ENCODE measurements at places on chromosomes 12 and 14.

- DNase-seq, result no peak
These were observed 240.0 kb downstream of the DIO2 start for GRCh38 chr14:79971330-79971729.

DNA sequence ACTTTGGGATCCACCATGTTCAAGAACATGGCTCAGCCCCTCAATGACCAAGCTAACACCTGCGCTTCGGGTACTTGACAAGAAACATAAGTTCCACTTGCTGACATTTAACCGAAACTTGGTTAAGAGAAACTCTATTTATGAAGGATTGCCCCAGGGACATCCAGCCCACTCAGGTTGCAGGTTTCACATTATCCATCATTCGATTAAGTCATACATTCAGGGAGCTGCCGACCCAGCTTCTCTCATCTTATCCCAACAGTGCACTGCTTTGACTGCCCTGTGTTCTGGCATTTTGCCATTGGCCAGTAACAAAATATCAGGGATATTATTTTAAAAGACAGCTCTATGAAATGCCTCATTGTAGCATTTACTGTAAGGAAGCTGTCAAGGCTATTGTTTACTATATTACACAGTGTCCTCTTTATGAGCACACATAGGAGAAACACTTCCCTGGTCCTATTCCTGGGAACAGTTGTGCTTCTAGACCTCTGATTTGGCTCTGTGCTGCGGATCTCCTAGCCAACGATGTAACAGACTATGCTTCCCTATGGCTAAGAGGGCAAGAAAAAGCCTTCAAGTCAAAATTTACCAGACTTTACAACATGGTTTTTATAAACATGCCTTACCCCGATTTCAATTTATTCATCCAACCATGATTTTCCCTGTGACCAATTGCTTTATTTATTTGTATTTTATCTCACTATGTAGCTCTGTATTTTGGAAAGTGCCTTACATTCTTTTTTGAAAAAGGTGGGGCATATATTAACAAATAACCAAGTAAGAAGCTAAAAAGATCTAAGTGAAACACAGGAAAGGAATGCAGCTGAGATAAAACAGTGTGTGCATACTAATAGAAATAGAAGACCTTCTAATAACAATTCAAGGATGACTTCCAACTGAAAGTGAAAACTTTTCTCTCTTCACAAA lies 109.3 kb downstream of the ITPR2 start:
- no peak for DNase-seq

DNA sequence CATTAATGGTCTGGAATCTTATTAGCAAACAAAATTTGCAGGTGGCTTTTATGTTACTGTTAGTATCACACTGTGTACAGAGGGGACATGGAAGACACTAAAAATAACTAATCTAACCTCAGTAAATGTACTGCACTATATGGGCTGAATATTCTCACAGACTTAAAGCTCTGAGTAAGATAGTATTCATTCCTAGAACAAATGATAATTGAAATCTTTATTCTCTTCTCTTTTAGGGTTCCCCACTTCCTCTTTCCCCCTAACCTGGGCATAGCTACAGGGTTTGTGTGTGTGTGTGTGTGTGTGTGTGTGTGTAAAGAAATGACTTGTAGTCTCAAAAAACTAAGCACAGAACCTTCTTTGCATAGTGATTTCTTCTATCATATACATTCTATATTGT lies 21.4 kb upstream of the HECTD1 start:
- DNase-seq, result no peak

DNA sequence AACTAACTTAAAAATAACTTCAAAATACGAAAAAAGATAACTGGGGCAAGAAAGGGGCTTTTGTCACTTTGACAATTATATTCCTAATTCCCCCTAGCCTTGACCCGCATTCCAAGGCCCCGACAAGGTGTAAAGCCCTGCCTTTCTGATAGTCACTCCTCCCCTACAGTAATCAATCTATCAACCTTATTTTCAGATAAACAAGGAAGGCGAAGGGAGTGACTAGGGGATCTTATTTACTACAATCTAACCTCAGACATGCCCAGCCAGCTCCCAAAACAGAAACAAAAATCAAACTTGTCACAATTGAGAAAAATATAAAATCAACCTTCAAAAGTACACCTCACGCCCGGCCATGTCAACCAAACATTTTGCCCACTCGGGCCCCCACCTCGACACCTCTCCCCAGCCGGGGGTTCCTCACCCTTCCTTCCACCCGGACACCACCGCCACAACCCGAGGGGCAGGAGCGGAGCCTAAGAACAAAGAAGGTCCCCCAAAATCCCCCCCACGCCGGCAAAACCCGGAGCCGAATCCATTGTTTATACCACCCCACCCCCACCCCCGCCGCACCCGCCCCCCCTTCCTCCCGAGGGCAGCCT lies 562 bp downstream of the ZFYVE1 start:
- DNase-seq, result no peak

DNA sequence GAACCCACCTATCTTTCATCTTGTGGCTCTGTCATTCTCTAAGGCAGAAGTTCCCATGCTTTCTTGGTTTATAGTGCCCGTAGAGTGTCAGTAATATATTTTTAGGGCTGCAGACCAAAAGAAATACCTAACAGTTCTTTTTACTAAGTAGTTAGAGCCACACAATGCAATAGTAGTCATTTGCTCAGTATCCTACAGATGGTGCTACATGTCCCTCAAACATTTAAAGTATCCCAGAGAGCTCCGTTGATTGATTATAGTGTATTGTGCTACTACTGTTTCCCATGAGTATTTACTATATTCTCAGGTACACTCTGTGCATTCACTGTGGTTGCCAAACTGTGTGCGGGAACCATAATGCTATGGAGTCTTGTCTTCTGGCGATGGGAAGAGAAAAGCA lies 4.7 kb upstream of the PLBD1 start:
- DNase-seq, result no peak

- no peak for DNase-seq
These were observed 17.4 kb upstream of the SERPINA6 start for GRCh38 chr14:94340533-94340932.

DNA sequence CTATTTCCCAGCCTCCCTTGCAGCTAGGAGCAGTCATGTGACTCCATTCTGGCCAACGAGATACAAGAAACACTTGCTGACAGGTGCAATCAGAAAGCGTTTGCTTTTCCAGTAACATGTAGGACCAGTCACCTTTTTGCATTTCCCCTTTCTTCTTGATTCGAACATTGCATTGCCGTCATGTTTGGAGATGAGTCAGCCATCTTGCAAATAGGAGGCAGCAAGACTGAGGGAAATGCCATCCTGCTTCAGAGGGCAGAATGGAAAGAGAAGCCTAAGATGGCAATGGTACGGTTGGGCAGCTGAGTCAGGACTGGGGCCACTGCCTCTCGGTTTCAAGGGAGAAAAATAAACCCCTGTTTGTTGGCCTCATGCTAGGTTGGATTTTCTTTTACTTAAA lies 34.5 kb upstream of the GPR132 start:
- DNase-seq, result no peak

DNA sequence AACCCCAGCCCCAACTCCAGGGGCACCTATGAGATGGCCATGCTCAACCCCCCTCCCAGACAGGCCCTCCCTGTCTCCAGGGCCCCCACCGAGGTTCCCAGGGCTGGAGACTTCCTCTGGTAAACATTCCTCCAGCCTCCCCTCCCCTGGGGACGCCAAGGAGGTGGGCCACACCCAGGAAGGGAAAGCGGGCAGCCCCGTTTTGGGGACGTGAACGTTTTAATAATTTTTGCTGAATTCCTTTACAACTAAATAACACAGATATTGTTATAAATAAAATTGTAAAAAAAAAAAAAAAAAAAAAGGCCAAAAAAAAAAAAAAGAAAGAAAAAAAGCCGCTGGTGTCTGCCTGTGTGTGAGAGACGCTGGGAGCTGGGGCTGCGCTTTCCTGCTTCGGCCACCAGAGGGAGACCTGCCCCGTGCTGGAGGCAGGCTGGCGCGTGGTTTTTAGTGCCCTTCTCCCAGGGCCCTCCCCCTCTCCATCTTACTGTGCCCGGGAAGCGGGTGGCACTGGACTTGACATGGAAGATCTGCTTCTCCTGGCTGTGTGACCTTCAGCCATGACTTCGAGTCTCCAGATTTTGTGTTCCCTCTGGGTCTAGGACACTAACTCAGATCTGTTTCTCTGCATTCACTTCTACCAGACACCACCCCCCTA lies 3.4 kb upstream of the NXPH4 start:
- peak; percentile 91 for DNase-seq
